ENCODE measurements at places on chromosomes 7 and 10.

DNA sequence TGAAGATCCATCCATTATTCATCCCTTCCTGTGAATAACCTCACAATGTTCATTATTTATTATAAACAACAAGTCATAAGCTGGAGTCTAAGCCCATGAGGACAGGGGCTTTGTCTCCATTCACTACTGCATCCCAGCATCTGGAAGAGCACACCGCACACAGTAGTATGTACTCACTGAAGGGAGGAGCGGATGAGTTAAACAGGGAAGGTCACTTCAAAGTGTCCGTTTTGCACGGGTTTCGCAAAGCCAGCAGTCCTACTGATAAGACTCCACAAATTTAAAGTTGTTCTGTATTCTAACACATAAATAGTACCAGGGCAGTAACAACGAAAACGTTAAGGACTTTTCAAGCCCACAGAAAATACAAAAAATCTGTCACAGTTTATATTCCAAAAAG, 167.9 kb downstream of the PARD3 start:
- no peak for DNase-seq

GRCh38 chr10:10292501-10292900, 725.2 kb upstream of the CELF2 start:
- no peak for DNase-seq

DNA sequence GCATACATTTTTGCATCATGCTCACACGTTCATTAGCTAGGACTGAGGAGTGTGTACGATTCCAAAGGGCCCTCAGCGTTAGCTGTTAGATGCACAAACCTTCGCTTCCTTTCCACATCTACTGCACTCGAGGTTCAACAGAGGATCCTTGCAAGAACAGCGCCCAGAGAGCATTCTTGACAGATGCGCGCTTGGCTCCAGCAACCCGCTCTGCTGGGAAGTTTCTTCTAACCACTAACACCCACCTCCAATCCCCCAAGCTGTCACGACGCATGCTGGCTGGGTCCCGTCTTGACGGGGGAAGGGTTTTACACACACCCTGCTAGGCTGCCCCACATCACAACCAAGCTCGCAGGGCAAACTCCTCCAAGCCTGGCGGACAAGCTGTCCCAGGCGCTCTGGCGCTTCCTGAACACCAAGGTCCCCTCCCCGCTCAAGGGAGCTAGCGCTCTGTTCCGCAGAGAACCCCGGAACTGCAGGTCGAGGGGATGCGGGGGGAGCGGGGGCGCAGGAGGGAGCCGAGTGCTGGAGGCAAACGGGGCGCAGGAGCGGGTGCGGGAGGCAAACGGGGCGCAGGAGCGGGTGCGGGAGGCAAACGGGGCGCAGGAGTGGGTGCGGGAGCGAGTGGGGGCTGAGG, 653 bp upstream of the ADRB1 start:
- DNase-seq, result no peak

DNA sequence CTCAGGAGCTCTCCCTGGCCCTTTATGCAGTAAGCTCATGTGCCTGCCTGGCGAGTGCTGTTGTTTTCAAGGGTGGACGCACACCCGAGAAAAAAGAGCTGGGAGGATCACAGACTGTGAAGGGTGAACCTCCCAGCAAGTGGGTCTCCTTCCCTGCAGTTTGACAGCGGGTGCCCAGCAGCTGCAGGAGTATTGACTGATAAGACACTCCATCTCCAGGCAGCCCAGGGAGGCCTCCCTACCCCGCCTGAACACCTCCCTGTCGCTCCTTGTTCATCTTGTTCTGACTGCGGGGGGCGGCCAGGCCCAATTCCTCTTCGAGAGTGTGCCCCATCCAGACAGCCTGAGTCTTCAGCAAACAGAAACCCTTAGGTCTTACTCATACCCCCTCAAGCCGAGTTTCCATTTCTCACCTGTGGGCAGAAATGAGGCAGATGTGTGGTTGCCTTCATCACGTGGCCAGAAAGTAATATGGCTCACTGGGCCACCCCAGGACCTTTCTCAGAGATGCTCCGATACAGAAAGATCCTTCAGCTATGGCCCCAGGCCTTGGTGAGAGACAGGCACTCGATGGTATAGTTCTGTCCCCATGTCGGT, 17.2 kb downstream of the MDH2 start:
- no peak for DNase-seq

GRCh38 chr10:123848564-123849457, 42.8 kb downstream of the CPXM2 start:
- peak; percentile 15 for DNase-seq

GRCh38 chr10:26931223-26931622, 70.5 kb upstream of the ABI1 start:
- no peak for DNase-seq

DNA sequence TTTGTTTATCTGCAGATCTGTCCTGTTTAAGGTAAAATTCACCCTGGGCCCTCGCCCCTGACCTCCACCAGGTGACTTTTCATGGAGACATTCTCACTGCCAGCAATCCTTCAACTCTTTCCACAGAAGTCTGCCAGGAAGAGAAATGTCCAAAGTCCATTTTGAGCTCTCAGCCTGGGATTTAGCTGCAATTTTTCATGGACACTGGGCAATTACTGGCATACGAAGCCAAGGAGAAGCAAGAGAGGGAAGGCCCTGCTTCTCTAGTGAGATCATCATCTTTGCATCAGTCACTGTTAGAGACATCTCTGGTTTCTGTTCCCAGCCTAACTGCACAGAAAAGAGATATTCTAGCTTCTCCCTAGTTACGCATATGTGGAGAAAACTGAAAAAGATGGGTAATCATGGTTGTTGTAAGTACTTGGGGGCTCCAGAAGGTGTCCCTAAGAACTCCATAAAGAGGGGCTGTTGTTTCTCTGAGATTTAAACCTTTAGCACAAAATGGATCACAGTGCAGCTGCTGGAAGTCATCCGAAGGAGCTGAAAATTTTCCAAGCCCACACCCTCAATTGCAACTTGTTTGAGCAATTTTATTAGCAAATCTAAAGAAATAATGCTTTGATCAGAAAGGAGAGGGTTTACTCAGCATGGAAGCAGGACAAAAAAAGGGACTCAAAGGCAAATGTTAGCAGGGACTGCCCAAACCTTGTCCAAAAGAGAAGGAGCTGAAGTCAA, 168.9 kb downstream of the SNX10 start:
- DNase-seq, result no peak

- DNase-seq, result no peak
Observed at GRCh38 chr7:40873248-40873647, 738.4 kb downstream of the SUGCT start.

- DNase-seq, result no peak
Observed at GRCh38 chr10:7559386-7559785, 107.4 kb downstream of the ITIH5 start.

GRCh38 chr7:36951257-36951697, 227.0 kb upstream of the AOAH start:
- peak; percentile 77 for DNase-seq

DNA sequence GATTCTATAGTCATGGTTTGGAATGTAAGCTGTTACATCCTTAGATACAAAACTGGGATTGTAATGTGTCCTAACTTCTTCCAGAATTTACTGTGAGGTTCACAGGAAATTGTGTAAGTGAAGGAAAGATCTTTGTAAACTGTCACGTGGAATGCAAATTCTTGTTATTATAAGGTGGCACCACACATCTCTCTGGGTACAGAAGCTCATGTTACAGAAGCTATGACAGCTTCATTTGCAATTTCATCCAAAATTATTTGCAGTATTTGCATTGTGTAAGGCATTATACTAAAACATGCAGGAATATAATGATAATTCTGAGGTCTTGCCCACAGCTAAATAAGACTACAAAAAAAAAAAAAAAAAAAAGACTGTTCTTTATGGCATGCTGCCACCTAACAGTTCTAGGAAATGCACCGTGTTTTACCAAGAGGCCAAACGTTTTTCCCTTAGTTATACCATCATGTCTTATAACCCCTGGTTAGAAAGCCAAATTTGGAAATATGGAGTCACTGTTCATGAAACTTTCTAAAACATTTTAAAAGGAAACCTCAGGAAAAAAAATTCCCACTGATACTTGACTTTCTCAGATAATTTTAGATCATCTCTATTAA, 17.6 kb downstream of the MINDY3 start:
- no peak for DNase-seq

DNA sequence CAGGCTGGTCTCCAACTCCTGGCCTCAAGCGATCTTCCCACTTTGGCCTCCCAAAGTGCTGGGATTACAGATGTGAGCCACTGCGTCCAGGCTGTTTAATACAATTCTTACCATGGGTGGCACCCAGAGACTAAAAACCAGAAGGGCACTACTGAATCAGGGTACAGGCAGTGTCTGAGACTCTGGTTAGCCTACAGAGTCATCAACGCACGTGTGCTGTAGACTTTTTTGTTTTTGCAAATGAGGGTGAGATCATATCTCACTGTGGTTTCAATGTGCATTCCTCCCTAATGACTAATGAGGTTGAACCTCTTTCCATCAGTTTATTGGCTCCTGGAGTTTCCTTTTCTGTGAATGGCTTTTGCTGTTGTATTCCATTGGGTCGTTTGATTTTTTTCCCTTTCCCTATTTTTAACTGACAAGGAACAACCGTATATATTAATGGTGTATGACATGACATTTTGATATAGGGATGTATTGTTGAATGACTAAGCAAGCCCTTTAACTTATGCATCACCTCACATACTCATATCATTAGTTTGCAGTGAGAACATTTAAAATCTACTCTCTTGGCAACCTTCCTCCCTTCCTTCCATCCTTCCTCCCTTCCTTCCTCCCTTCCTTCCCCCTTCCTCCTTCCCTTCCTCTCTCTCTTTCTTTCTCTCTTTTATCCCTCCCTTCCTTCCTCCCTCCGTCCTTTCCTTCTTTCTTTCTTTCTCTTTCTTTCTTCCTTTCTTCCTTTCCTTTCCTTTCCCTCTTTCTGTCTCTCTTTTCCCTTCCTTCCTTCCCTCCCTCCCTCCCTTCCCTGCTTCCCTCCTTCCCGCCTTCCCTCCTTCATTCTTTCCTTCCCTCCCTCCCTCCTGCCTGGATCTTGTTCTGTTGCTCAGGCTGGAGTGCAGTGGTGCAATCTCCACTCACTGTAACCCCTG, 9.3 kb upstream of the TMEM270 start:
- peak; percentile 43 for DNase-seq

- peak; percentile 80 for DNase-seq
Observed at GRCh38 chr7:24877790-24878311, 102.1 kb downstream of the OSBPL3 start.

DNA sequence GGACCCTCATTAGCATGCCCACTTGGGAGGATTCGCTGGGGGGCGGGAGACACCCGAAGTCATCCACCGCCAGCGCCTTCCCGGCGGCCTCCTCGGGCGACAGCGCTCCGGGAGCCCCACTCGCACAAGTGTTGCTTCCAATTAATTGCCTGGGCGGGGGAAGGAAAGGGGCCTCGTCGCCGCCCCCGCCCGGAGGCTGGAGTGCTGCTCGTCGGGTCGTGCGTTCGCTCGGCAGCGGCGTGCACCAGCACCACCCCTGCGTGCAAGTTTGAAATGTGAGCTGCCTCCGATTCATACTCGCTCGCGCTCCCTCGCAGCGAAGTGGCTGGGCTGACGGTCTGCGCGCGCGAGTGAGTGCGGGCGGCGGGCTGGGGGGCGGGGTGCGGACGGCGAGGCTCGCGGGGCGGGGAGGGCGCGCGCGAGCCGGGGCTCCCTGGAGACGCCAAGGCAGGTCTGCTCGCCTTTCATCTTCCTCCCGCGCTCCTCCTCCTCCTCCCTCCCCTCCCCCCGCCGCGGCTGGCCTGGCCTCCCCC, 104.6 kb upstream of the PPIF start:
- no peak for DNase-seq

GRCh38 chr10:116353817-116354216, 29.6 kb downstream of the CCDC172 start:
- no peak for DNase-seq

- no peak for DNase-seq
Observed at GRCh38 chr7:11758627-11759111, 73.3 kb downstream of the THSD7A start.

GRCh38 chr7:100824499-100825214, 2.7 kb downstream of the EPHB4 start:
- no peak for DNase-seq

DNA sequence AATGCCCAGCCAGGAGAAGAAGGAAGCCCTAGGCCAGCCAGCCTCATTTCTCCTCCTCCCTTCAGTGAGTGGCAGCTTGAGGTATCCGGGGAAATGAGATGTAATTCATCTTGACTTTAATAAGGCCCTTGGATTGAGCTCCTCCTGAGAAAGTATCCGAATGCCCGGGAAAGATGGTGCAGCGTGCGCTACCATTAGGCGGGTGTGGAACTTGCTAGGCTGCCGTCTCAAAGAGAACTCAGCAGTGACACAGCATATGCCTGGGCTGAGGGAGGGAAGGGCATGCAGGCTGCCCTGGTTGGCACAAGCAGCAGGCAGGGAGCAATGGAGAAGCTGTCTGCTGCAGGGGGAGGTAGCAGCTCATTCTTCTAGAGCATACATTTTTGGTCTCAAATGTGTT, 659.8 kb upstream of the FOXK1 start:
- no peak for DNase-seq

DNA sequence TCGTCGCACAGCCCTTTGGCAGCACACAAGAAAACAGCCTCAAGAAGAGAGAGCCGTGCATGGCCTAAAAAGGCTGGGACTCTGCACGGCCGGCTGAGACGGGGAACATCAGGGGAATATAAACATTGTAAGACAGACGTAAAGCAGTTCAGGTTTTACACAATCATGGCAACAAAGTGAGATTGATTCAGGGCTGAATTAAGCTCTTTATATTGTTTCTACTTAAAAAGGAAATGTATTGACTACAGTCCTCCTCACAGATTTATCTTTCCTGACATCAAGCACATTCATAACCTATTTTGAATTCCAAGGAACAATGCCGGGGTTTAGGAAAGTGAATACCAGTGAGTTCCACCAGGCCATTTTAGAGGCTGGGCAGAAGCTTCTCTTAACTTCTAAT, 25.2 kb downstream of the SORBS1 start:
- DNase-seq, result no peak

DNA sequence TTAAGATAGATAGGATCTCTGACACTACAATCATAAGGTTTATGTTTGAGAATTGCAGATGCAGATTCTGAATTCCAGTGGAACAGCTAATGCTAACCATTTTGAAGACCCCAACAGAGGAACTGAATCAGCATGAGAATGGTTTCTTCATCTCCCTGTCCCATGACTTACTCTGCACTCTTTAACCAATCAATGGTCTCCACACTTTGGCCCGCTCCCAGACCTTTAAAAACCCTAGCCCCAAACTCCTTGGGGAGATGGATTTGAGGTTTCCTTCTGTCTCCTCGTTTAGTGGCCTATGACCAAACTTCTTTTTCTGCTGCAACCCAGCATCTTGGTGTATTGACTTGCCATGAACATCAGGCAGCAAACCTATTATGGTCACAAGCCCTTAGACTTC, 804.9 kb downstream of the LRMDA start:
- DNase-seq, result no peak

- no peak for DNase-seq
Observed at GRCh38 chr7:91694351-91694841, 186.1 kb downstream of the MTERF1 start.

- DNase-seq, result no peak
Observed at GRCh38 chr7:129169171-129169671, 19.2 kb upstream of the SMO start.

GRCh38 chr7:52842202-52842900, 193.1 kb upstream of the POM121L12 start:
- DNase-seq, result no peak

GRCh38 chr7:98230746-98231471, 19.7 kb downstream of the BHLHA15 start:
- no peak for DNase-seq

Measured in GM12864 (cell line).